ENCODE measurements at places on chromosomes 1 and 21.

GRCh38 chr1:151846062-151846568 is 6.5 kb upstream of the C2CD4D start:
- no peak for DNase-seq

GRCh38 chr1:53968125-53968513 is 22.0 kb downstream of the LRRC42 start:
- no peak for DNase-seq

- no peak for DNase-seq
Measured at GRCh38 chr1:50103615-50104081, 5.1 kb upstream of the ELAVL4 start.

- peak; percentile 22 for DNase-seq
Measured at GRCh38 chr21:27700974-27701614, 734.2 kb upstream of the ADAMTS5 start.

GRCh38 chr1:62103846-62104245 is 90.8 kb upstream of the L1TD1 start:
- no peak for DNase-seq

DNA sequence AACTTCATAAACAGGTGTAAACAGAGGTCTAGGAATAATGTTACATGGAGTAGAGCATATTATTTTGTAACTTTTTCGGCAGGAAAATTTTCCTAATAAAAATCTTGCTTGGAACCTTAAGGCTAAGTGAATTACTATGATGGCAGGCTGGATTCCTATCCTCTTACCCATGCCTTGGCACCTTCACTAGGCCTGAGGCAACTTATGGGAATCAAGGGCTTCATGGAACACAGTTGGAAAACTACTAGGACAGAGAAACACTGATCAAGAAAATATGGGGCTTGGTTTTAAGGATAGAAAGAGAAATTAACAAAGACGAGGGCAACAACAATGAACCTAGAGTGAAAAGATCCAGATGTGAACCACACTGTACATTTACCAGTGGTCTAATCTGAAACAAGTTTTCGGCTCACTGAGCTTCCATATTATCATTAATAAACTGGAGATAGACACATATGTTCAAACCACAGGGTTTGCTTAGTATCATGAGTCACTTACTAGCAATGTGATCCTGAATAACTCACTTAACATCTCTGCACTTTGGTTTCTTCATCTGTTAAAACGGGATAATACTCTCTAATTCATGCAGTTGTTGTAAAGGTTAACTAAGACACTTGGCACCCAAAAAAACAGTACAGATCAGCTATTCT is 68.5 kb downstream of the GPATCH2 start:
- DNase-seq = no peak

- no peak for DNase-seq
Measured at GRCh38 chr1:172326136-172326535, 94.3 kb upstream of the C1orf105 start.

DNA sequence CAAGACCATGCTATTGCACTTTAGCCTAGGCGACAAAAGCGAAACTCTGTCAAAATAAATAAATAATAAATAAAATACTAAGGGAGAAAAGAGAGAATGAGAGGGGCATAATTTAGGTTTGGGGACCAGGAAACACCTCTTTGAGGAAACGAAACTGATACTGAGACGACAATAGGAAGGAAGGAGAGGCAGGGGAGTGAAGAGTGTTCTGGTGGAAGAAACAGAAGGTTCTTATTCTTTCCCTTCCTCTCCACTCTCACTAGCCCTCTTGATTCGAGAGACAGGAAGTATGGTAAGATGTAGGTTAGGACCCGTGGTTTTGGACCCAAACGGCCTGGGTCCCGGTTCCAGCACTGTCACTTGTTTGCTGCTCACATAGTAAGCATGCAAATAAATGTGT is 1.6 kb upstream of the NKAIN1 start:
- no peak for DNase-seq

- DNase-seq = no peak
Measured at GRCh38 chr1:156217871-156218270, 5.1 kb downstream of the PMF1 start.

DNA sequence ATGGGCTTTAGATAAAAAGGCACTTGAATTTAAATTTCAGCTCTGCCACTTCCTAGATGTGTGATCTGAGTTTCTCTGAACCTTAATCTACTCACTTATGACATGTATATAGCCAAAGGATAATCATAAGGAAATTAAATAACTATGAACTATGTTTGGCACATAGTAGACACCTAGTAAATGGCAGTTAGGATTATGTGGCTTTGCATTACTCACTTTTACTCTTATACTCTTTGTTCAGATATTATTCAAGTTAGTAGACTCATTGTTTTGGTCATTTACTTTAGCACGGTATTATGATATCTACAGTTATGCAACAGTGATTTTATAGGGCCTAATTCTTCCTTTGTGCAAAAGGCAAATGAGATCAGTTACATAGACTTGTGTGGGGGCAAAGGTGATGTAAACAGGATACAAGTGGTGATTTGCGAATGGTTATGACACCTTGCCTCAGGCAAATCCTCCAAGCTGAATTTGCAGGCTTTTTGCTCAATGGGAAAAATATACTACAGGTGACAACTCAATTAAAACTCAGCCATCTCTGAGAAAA is 297.2 kb upstream of the PBX1 start:
- no peak for DNase-seq

GRCh38 chr21:26842300-26842699 is 2.9 kb downstream of the ADAMTS1 start:
- no peak for DNase-seq

DNA sequence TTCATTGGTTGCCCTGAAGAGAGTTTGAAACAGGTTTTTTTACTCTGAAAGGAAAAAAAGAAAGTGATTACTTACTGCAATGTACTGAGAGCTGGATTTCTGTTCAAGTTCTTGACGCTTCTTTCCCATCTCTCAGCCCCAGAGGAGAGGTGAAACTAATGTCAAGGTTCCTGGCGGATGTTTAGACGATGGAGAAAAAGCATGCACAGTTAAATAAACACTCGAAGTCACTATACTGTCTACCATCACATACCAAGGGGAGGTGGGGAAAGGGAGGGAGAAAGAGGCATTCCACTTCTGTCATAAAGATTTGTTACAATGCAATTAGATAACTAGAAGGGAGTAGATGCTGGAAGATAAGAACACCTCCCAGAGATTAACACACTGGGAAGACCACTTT is 177.0 kb upstream of the TNR start:
- DNase-seq = no peak

GRCh38 chr21:17270229-17270628 is 242.6 kb upstream of the CXADR start:
- DNase-seq = no peak

DNA sequence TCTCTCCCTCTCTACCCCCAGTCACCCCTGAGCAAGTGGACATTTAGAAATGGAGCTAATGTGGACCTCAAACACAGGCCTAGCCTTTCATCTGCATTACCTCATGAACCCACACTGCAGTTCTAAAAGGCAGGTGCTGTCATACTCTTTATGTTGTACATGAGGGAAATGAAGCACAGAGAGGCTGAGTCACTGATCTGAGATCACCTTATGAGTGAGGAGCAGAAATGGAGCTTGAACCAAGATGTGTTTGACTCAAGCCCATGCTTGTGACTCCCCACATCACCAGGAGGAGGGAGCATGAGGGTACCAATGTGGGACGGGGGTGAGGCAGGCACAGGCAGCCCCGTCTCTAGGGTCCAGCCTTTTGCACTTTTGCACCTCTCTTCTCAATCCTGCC is 702.8 kb downstream of the PTPRU start:
- DNase-seq = no peak

DNA sequence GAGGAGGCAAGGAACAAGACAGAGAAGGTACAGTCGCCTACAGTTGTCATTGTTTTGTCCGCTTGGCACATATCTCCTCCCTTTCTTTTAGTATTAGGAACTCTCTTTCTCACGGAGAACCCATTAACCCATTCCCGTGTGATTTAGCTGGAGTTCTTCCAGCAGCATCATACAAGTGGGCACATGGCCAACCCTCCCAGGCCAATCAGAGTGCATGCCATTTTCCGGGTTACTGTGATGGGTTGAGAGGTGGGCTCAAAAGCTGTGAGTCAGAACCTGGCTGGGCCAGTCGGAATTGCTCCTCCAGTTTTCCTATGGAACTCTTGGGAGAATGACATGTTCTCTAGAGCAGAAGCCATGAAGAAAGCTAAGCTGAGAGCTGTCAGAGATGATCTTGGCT is 83.1 kb upstream of the SOD1 start:
- DNase-seq = no peak

GRCh38 chr1:229561141-229561540 is 2.6 kb upstream of the ABCB10 start:
- DNase-seq = no peak

DNA sequence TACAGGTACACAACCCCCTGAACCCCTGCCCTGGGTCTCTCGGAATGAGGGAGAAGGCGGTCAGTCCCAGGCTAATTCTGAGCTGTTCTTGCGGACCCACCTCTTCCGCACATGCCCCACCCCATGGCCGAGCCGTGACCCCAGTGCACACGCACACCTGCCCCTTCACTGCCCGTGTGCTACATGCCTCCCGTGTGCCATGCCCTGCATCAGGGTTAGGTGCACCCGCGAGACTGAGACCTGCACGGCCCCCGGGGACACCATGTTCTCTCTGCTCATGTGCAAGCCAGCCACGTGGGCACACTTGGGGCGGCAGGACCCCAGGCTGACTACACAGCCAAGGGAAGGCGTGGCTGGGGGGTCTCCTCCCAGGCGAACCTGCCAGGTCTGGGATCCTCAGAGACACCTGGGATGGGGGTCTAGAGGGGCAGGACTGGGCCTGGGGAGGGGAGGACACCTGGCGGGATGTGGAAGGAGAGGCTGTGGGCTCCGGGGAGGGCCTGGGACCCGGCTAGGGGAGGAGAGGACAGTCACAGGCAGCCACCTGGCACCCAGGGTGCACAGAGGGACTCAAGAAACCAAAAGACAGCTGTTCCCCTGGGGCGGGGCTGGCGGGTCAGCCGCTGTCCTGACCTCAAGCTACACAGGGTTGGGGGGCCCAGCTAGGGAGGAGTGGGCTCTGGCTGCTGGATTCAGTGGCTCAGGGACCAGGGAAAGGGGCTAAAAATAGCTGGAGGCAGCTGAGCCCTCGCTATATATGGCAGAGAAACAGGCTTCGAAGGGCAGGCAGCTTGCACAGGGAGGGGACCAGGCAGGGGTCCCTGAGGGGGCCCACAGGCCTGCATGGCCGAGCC is 133.4 kb downstream of the CASZ1 start:
- DNase-seq = no peak

DNA sequence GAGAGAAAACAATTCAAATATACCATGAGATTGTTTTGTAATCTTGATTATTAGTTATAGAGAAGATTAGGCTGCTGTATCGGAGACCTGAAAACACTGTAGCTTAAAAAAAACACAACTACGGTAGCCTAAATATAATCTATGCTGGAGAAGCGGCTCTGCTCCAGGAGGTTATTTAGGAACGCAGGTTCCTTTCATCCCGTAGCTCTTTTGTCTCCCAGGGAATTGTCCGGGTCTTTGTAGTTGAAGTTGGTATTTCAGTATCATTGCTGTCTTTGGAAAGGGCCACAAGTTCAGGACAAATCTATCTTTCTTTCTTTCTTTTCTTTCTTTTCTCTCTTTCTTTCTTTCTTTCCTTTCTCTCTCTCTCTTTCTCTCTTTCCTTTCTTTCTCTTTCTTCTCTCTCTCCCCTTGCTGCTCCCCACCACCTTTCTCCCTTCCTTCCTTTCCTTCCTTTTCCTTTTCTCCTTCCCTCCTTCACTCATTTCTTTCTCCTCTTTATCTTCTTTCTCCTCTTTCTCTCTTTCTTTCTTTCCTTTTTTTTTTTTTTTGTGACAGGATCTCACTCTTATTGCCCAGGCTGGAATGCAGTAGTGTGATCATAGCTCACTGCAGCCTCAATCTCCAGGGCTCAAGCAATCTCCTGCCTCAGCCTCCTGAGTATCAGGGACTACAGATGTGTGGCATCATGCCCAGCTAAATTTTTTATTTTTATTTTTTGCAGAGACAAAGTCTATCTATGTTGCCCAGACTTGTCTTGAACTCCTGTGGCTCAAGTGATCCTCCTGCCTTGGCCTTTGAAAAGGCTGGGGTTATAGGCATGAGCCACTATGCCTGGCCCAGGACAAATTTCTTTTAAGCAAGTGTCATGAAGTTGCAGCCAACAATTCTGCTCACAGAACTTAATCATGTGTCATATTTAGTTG is 10.9 kb upstream of the NFIA start:
- DNase-seq = no peak

- DNase-seq = no peak
Measured at GRCh38 chr1:147201276-147201675, 23.9 kb downstream of the FMO5 start.

- peak; percentile 3 for DNase-seq
Measured at GRCh38 chr1:50332941-50333594, 90.2 kb downstream of the DMRTA2 start.

Measured in T follicular helper cell (primary cell).